ENCODE measurements at places on chromosomes 6 and 20.

DNA sequence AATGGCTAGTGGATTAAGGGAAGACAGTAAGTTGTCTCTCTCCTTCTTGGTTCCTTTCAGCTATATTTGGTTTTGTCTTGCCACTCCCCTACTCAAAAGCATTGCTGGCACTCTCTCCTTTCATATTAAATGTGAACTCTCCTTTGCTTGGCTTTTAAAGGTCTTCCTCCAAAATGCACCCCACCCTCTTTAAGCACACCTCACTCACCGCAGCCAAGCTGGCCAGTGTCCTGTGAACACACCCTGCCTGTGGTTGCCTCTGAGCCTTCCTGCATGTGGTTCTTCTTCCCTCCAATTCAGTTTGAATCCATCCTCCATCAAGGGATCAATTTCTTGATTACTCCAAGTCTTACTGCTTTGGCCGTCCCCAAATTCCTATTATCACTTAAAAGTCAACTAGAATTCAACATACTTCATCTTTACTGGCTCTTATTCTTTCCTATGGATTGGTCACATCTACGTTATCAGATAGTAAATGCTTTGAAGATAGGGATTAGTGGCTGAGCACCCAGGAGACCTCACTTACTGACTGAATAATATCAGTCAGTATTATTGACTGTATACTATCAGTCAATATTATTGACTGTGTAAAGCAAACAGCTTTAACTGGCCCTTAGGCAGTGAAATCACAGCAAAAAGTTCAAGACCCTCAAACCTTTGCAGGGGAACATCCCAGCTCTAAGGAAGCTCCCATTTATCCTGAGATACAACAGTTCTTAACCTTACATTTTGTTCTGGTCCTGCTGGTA lies 41.6 kb upstream of the SPDEF start:
- DNase-seq = no peak

DNA sequence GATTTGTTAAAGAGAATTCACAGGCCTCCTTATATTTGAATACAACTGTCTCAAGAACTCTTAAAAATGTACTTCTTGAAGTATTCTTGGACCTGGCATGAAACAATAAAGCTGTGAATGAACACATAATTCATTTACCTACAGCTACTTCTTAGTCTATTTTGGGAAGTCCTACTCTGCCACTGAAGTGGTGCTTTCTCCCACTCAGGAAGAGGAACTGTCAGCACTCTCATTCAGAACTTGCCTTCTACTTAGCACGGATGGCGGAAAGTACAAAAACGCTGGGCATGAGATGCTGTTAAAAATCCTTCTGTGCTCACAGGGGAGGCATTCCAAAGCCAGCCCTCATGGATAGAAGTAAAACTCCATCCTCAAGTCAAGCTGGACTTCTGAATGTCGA lies 144.8 kb upstream of the LAMP5 start:
- DNase-seq = no peak

DNA sequence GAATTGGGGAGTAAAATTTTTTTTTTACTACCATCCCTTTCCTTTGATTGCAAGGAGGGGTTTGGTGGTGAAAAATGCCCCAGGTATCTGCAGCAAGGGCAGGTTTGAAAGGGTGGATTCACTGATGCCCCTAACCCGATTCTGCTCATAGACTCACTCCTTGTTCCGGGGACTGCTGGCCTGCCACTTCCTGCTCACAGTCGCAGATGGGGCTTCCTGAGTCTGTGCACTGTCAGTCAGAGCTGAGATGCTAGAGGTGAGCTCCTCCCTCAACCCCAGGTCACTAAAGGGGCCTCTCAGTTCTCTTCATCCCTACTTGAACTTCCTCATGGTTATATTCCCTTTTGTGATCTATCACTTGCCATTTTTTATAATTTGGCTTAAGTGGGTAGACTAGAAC lies 357.9 kb downstream of the FARS2 start:
- DNase-seq = peak; percentile 36

- no peak for DNase-seq
Observed at GRCh38 chr6:1311400-1312202, at the start of gene FOXQ1. TSS of gene FOXQ1 (plus strand) at chr6:1312098. CDS start at chr6:1312705, 607 bp downstream.

GRCh38 chr6:168452685-168453377 lies 11.8 kb downstream of the SMOC2 start:
- no peak for DNase-seq

DNA sequence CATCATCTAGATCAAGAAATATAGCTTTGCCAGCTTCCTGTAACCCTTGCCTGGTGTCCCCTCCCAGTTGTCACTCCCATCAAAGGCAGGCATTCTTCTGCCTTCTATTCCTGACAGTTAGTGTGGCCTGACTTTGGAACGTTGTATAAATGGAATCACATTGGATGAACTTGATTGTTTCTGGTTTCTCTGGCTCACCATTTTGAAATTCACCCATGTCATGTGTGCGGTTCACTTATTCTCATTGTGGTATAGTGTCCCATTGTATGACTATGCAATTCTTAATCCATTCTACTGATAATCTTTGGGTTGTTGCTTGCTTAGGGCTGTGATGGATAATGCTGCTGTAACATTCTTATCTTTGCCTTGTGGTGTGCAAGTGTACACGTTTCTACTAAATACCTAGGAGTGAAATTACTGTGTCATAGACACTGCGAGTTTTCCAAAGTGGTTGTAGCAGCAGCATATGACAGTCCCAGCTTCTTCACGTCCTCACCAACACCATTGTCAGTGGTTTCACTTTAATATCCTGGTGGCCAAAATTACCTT lies 73.2 kb downstream of the VEGFA start:
- DNase-seq = no peak

- DNase-seq = no peak
Observed at GRCh38 chr6:151060096-151060765, 179.5 kb upstream of the AKAP12 start.

GRCh38 chr20:62336329-62336728 lies 30.8 kb downstream of the LAMA5 start:
- no peak for DNase-seq

GRCh38 chr6:2193931-2194330 lies 51.5 kb downstream of the GMDS start:
- DNase-seq = no peak

- DNase-seq = peak; percentile 19
Observed at GRCh38 chr6:84428300-84428907, 201.0 kb upstream of the CEP162 start.

DNA sequence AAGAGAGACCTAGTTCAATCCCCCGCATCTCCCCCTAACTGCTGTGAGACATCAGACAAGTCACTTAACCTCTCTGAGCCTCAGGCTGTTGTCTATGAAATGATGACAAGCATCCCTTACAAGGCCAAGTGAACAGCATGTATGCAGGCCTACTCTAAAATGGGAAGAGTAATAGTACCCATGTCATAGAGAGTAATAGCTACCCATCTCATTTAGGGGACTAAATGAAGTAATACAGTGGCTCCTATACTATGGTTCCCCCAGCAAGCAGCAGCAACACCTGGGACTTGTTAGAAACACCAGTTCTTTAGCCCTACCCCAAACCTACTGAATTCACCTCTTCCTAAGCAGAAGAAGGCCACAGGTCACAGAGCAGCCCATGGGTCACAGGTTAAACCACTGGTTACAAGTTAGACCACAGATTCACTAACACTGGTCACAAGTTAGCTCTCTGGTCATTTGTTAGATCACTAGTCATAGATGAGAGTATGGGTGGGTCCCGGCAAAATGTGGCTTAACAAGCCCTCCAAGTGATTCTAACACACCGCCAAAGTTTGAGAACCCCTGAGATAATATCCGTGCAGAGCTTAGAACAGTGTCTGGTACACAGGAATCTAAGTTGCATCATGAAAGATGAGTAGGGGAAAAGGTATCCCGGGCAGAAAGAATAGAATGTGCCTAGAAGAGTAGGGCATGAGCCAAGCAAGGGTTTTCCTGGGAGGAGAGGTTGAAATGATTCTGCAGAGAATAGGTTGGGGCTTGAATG lies 1.4 kb downstream of the DEFB124 start:
- no peak for DNase-seq

DNA sequence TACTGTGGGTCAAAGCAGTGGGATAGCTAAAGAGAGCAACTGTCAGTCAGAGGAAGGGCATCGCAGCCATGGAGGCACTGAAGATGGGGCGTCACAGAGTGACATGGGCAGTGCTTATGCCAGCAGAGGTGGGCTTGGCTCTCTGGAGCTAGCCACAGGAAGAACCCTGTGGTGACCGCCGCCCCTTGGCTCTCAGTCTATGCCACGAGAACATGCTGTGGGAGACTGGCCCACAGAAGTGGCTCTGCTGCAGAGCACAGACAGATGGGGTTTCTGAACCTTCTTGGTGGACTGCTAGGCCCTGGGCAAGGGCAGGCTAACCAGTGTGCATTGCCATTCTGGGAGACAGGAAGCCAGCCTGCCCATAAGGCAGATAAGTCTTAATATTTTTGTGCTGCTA lies 290.0 kb upstream of the SUPT3H start:
- no peak for DNase-seq

DNA sequence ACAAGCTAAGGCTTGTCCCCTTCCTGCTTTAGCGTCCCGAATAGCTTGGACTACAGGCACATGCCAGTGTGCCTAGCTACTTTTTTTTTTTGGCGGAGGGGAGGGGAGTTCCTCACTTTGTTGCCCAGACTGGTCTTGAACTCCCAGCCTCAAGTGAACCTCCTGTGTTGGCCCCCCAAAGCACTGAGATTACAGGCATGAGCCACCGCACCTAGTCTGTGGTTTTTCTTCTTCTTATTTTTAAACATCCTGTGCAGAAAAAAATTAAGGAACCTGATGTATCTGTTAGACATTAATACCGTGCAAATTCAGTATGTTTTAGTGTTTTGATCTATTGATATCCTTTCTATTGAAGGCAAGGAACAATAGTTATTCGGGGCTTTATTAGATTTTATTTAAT lies 25.7 kb downstream of the HIVEP1 start:
- DNase-seq = no peak

- no peak for DNase-seq
Observed at GRCh38 chr6:33723371-33724085, 12.0 kb upstream of the UQCC2 start.

- no peak for DNase-seq
Observed at GRCh38 chr6:53441761-53442160, 93.0 kb upstream of the ELOVL5 start.
